ENCODE measurements at places on chromosomes 3 and 15. TPM values are rescaled to one million over a fixed set of nuclear protein-coding genes. Genes with fewer than 3 reads are reported as not detected.

The CELF6 gene
- total RNA-seq: 0.21 TPM

DNA sequence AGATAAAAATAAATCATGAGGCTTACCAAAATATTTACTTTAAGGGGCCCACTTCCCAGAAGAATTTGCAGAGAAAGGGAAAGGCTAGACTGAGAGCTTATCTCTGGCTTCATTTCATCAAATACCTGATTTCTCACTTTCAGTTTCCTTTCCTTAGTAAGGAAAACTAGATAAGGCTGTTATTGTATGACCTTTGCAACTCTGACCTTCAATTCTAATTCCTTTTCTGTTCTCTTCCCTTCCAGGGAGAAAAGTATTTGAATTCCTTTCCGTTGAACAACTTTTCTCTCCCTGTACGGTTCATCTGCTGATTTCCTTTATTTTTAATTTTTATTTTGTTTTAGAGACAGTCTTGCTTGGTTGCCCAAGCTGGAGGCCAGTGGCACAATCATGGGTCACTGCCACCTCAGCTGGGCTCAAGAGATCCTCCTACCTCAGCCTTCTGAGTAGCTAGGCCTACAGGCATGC is 7.1 kb upstream of the PXK start:
- DNase-seq: no peak

GRCh38 chr15:90059208-90059985 is 42.9 kb downstream of the IDH2 start:
- DNase-seq: peak; percentile 92

GRCh38 chr3:184277366-184277765 is 1.5 kb downstream of the ECE2 start:
- DNase-seq: no peak

GRCh38 chr3:15974647-15975046 is 176.9 kb upstream of the ANKRD28 start:
- DNase-seq: no peak

DNA sequence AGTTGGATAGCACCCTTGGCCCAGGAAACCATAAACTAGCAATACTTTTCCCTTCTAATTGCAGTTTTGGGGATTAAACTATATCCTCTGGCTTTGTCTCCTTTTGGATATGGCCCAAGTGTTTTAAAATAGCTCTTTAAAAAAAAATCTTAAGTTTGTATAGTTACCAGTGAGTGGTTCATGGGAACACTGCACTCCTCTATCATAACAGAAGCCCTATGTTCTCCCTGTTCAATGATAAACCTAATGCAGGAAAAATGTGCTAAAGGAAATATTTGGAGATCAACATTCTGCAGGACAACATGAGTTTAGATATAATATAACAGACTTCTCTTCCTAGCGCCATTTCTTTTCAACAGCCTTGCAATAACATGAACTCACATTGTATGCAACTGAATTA is 13.1 kb downstream of the MRPL47 start:
- no peak for DNase-seq

GRCh38 chr3:164479978-164480377 is 598.3 kb downstream of the SI start:
- DNase-seq: no peak

DNA sequence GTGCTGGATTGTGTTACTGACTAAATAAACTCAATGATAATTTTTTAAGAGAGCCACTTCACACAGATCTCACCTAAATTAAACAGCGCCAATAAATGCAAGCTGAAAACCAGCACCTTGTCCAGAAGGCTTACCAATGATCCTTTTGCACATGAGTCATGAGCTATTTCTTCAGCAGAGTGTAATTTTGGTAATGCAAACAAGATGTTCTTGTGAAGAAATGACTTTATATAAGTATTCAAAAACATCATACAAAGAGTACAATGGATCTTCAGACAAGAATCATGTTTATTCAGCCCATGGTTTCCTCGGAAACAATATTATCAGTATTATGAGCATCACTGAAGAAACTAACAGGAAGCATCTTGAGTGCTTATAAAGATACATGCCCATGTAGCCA is 263.8 kb upstream of the UBE2E2 start:
- no peak for DNase-seq

GRCh38 chr15:87942316-87942715 is 314.2 kb downstream of the NTRK3 start:
- no peak for DNase-seq

All from activated CD4-positive, alpha-beta T cell treated with anti-CD3 and anti-CD28 coated beads, Interleukin-2, amount 10 ng/mL, durations not matched to agents 24 days and 14 days (primary cell).